ENCODE measurements at places on chromosomes 2 and 18. TPM values are rescaled to one million over a fixed set of nuclear protein-coding genes. Genes with fewer than 3 reads are reported as not detected.

The FAM110C gene
- total RNA-seq = 3.7 TPM

The CHMP3 gene
- 95.5 TPM for total RNA-seq

The SH2D6 gene
- not detected for total RNA-seq

The TEX44 gene
- not detected for total RNA-seq

The VRK2 gene
- 17.8 TPM for total RNA-seq

The ANO7 gene
- total RNA-seq = 0.10 TPM

The RIT2 gene
- not detected for total RNA-seq

The GPR155 gene
- 13.3 TPM for total RNA-seq
